ENCODE measurements at places on chromosomes 11 and 22.

DNA sequence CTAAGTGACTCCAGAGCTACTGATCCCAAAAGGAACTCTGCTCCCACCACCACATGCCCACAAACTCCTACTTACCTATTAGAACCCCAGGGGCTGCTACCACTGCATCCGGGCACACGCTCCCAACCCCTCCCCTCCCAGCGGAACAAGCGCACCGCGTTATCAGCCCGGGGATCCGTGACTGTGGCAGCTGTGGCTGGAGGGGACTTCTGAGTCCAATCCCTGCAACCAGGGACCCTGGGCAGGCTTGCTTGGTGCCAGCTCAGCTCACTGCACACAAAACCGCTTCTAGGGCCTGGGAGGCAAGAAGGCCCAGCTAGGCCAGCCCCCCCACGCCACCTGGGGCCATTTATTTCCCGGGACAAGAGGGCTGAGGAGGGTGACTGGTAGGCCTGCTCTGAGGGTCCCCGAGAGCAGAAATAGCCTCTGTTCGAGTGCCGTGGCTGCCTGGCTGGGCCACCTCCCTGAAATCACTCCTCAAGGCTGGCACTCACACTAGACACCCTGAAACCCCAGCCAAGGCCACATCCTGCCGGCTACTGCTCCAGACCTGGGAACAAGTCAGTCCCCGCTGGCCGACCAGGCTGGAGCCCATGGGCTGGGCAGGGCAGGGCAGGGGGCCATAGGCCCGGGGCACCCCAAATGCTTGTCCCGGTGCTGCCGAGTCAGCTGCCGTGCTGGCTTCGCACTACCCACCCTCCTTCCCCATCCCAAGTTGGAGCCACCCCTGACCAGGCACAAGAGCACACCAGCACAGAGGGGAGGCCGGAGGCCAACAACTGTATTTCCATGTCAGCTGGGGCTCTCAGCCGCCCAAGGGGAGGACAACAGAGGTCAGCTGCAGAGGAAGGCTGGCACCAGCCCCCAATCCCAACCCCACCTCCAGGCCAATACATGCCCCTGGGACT is 1.9 kb upstream of the IFITM10 start:
- no peak for DNase-seq

- DNase-seq: no peak
Observed at GRCh38 chr11:57230791-57231538, 6.1 kb downstream of the APLNR start.

GRCh38 chr11:127709960-127710359 is 709.4 kb upstream of the KIRREL3 start:
- DNase-seq: no peak

GRCh38 chr22:49525801-49526535 is 301.7 kb downstream of the BRD1 start:
- DNase-seq: peak; percentile 80

DNA sequence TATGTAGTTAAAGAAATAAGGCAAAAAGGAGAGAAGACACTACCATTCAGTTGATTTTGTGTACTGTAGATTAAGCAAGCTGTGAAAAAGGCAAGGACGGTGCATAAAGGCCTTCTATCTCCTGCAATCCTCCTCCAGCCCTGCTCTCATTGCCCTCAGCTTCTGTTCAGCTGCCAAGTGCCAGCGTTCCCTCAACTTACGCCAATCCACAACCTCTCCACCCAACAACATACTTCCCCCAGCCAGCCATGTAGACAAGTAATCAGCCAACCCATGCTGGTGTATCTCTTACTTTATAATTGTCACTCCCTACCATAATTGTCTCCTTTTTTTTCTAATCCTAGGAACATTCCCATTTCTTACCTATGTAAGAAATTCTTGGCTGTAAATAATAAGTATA is 30.1 kb upstream of the ANO5 start:
- DNase-seq: no peak

DNA sequence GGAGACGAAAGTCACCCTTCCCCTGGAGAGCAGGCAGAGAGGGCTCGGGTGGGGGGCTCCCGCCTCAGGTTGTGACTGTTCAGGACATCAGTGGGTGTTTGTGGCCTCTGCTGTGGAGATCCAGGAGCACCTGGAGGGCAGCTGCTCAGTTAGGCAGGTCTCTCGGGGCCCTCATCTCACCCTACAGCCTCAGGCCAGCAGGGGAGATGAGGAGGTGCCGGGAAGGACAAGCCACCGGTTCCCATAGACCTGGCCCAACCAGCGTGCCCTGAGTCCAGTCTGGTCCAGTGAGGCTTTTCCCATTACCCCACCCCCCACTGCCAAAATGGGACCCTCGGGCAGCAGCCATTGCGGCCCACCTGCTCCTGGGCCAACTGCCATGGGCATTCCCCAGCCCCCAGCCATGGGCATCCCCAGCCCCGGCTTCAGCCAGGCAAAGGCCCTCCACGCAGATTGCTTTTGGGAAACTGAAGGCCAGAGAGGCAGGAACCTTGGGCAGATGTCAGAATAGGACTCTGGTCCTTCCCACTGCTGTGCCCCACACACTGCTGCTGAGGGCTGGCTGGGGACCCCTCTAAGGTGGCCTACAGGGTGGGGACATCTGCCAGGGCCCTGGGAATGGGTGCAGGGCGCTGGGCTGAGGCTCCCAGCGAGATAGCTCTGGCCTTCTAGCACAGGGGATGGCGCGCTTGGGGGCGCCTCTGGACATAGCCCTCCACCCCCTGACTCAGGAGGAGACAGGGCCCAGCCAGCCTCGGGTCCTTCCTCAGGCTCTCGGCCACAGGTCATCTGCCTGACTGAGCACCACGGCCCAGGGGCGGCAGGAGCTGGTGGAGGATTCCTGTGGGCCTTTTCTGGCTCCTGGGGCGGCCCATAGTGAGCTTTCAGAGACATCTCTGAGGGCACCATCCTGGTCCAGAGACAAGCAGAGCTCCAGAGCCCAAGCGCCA is 4.8 kb downstream of the PIM3 start:
- no peak for DNase-seq

DNA sequence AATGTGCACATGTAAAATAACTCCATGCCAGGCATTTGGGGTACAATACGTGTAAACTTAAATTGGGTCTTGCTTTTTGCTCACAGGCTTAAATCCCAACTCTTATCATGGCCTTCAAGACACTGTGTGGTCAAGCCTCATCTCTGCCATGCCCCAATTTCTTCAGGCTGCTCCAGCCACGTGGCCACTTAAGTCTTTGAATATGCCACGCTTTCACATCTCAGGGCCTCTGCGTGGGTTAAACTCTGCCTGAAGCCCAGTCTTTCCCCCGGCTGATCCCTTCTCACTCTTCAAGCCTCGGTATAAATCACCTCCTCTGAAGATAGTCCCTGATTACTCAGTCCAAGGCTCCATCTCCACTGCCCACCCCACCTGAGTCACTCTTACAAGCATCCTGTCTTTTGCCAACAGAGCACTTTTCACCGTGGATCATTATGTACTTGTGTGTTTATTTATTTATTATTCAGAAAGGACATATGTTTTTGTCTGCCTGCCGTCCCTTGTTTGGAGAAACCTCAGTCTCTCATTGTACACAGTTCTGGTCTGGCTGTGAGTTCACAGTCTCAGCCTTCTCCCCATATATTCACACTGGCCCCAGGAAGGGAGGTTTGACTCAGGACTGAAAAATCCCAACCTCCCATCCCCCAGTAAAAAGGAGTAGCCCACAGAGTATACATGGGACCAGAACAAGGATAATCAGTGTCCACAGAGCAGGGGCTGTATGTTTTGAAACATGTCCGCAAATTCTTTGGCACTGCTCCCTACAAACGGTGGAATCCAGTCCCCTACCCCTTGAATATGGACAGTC is 344.7 kb downstream of the MN1 start:
- no peak for DNase-seq

DNA sequence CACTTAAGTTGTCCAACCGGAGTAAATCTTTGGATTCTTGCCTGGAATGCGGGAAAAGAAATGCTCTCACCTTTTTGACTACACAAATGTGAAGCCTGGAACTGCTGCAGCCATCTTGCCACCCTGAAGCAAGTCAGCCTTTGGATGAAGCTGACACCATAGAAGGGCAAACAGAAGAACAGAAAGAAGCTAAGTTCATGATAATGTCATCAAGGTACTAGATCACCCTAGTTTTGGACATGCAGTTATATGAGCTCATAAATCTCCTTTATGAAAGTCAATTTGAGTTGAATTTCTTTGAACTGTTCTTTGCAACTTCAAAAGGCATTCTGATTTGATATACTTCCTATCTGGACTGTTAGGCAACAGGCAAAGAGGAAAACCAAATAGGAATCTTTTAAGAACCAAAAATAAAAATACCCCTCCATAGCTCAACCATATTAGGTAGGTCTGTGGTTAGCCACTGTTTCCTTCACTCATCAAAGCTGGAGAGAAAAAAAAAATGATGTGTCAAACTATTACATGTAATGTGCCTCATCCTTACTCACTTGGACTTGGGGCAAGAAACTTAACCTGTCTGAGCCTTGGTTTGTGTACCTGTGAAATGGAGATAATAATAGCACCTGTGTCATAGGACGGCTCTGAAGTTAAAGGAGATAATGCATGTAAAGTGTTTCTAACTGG is 91.9 kb downstream of the WT1 start:
- DNase-seq: no peak

GRCh38 chr11:67698247-67698646 is 23.8 kb upstream of the ALDH3B2 start:
- peak; percentile 87 for DNase-seq

- DNase-seq: no peak
Observed at GRCh38 chr11:94809251-94809650, 41.1 kb downstream of the AMOTL1 start.

DNA sequence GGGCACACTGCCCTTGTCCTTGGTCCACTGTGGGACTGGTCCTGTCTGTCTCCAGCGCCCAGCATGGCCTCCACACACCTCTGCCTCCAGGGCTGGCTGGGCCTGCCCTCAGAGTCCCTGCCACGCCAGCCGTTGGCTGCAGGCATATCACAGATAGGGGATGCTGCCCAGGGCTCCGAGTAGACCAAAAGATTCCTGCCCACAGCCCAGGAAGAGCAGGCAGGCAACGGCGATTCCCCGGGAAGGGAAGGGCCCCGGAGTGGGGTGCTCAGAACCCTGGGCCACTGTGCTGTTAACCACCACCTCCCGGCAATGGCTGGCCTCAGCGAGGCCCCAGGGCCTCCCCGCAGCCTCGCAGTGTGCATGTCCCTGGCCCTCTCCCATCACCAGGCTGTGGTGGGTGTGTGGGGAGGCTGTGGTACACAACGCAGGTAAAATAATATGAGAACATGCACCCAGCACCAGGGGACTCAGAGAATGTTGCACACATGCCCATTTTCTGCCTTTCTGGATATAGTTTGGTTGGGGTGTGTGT is 2.2 kb downstream of the IFITM5 start:
- no peak for DNase-seq

DNA sequence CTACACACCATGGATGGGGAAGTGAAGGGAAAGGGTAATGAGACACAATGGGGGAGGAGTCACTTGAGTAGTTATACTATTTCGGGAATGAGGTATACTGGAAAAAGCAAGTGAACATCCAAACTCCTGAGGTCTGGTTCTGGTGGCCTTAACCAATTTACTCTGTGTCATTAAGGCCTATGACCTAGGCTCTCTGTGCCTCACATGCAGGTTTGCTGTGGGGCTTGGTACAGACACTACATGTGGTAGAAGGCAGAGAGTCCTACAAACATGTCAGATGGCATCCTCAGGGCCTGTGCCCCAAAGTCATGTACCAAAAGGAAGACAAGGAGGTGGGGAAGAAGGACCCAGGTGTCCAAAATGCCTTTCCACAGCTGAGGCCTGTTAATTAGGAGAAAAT is 98.9 kb downstream of the TRIM29 start:
- no peak for DNase-seq

DNA sequence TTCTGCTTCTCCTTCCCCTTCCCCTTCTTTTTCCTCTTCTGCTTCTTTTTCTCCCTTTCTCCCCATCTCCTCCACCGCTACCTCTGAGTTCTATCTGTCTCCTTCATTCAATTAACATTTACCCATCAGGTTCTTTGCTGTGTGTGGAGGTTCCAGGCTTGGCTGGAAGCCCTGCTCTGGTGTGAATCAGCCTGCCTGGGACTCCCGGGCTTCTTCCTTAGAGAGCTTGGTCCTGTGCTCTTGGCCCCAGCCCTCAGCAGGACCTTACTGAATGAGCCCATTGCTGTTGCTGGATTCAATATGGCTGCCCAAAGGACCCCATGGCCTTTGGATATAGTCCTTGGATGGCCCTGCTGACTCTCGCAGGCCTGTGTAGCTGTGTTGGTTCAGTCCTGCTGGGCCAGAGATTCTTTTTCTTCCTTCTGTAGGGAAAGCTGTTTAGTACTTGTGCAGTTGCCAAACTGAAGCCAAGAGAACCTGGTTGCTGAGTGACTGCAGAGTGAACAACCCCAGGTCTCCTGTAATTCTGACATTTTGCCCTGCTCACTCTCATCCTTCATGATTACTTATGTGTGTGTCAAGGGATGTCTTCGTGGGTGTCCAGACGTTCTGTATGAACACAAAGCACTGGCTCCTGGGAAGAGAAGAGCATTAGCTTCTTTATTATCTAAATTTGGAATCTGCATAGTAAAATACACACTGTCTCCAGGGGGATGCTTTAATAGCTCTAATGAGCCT is 81.0 kb upstream of the ZBED5 start:
- no peak for DNase-seq
